ENCODE measurements at places on chromosomes 13 and 19. TPM values are rescaled to one million over a fixed set of nuclear protein-coding genes. Genes with fewer than 3 reads are reported as not detected.

PABPC3 gene
- 0.57 TPM for total RNA-seq

CBY2 gene
- not detected for total RNA-seq

ADM5 gene
- 7.3 TPM for total RNA-seq

KLHL1 gene
- total RNA-seq = not detected

SCGB2B2 gene
- total RNA-seq = 0.19 TPM
